Activated CD8-positive, alpha-beta T cell treated with anti-CD3 and anti-CD28 coated beads, Interleukin-2, amount 10 ng/mL, durations not matched to agents 7 days and 5 days (primary cell): ENCODE measurements at places on chromosomes 7 and 10. TPM values are rescaled to one million over a fixed set of nuclear protein-coding genes. Genes with fewer than 3 reads are reported as not detected.

- H3K36me3 ChIP-seq: no peaks in the 10 kb centered on the region
- H3K4me1 ChIP-seq: no peaks in the 10 kb centered on the region
- peaks cover 2% of the 10 kb centered on the region for H3K27me3 ChIP-seq
- no peak overlapping the region for H3K4me3 ChIP-seq
Measured at GRCh38 chr7:98119256-98119918, 12.7 kb downstream of the LMTK2 start.

DNA sequence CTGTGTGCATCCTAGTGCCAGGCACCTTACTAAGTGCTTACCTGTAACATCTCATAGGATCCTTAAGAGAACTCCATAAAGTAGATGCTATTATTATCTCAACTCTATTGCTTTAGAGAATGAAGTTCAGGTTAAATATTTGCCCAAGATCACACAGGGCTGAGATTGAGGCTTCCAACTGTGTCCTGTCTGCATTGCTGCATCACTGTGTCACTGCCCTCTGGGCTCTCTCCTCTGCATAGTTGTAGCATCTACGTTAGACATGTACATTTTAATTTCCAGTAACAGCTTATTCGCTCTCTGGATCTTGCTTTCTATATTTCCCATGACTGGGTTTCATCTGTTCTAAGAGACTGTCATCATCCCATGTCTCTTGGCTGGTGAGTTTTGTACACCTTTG, 63.6 kb upstream of the FZD8 start:
- H3K27me3 ChIP-seq: no peaks in the 10 kb centered on the region
- no peak overlapping the region for H3K4me3 ChIP-seq
- no peak overlapping the region for H3K27ac ChIP-seq
- H3K36me3 ChIP-seq: no peaks in the 10 kb centered on the region
- DNase-seq: no peak
- H3K4me1 ChIP-seq: no peaks in the 10 kb centered on the region

DNA sequence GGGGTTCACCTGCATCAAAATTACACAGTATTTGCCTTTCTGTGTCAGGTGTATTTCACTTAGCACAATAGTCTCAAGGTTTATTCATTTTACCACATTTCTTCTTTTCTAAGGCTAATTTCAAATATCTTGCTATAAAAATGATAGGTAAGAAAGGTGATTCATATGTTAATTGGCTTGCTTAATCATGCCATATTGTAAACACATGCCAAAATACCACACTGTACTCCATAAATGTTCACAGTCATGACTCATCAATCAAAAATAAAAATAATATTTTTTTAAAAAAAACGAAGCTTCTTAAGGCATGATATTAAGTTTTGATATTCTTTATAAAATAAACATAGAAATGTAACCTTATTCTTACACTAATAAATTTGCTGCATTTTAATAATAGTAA, 947.1 kb downstream of the GRM8 start:
- H3K36me3 ChIP-seq: no peaks in the 10 kb centered on the region
- H3K27ac ChIP-seq: no peak overlapping the region
- no peaks in the 10 kb centered on the region for H3K27me3 ChIP-seq

GPRIN2 gene
- not detected for total RNA-seq

BICC1 gene
- total RNA-seq: not detected

CALCR gene
- total RNA-seq: not detected

DNA sequence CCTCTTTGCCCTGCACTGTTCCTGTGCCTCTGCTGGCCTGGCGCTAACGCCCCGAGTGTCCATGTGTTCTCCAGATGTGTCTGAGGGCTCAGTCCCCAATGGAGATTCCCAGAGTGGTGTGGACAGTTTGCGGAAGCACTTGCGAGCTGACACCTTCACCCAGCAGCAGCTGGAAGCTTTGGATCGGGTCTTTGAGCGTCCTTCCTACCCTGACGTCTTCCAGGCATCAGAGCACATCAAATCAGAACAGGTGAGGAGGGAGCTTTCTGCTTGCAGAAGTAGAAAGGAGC, 60.9 kb downstream of the PAX2 start:
- no peak for DNase-seq
- H3K27me3 ChIP-seq: peaks cover 53% of the 10 kb centered on the region
- no peaks in the 10 kb centered on the region for H3K4me1 ChIP-seq
- H3K4me3 ChIP-seq: no peak overlapping the region
- H3K27ac ChIP-seq: no peak overlapping the region
- no peaks in the 10 kb centered on the region for H3K36me3 ChIP-seq

PTPRN2 gene
- 7.0 TPM for total RNA-seq

- H3K27ac ChIP-seq: no peak overlapping the region
- H3K4me3 ChIP-seq: no peak overlapping the region
- DNase-seq: no peak
- no peaks in the 10 kb centered on the region for H3K4me1 ChIP-seq
- H3K27me3 ChIP-seq: peaks cover 2% of the 10 kb centered on the region
Measured at GRCh38 chr7:54864663-54865062, 105.7 kb upstream of the SEC61G start.

ANKRD1 gene
- not detected for total RNA-seq

DNA sequence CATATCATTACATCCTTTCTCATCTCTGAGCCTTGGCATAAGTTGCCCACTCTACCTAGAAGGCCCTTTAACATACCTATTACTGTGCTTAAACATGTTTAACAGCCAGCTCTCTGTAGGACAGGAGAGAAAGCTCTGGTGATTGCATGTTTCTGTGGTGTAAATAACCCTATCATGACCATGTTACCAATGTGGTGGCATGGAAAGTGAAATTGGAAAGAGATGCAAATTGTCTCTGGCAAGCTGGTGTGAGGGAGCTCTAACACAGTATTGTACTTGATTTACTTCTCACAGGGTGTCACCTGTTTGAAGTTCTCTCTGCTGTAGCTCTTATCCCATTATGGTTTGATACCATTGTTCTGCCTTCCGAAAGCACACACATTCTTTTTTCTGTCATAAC, 231.8 kb upstream of the DKK1 start:
- no peak for DNase-seq
- no peaks in the 10 kb centered on the region for H3K27me3 ChIP-seq
- no peaks in the 10 kb centered on the region for H3K4me1 ChIP-seq
- no peak overlapping the region for H3K27ac ChIP-seq

LBX1 gene
- not detected for total RNA-seq

MALRD1 gene
- not detected for total RNA-seq

DNA sequence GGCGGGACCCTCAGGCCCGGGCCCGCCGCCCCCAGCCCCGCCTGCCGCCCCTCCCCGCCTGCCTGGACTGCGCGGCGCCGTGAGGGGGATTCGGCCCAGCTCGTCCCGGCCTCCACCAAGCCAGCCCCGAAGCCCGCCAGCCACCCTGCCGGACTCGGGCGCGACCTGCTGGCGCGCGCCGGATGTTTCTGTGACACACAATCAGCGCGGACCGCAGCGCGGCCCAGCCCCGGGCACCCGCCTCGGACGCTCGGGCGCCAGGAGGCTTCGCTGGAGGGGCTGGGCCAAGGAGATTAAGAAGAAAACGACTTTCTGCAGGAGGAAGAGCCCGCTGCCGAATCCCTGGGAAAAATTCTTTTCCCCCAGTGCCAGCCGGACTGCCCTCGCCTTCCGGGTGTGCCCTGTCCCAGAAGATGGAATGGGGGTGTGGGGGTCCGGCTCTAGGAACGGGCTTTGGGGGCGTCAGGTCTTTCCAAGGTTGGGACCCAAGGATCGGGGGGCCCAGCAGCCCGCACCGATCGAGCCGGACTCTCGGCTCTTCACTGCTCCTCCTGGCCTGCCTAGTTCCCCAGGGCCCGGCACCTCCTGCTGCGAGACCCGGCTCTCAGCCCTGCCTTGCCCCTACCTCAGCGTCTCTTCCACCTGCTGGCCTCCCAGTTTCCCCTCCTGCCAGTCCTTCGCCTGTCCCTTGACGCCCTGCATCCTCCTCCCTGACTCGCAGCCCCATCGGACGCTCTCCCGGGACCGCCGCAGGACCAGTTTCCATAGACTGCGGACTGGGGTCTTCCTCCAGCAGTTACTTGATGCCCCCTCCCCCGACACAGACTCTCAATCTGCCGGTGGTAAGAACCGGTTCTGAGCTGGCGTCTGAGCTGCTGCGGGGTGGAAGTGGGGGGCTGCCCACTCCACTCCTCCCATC, 82.7 kb downstream of the PAX2 start:
- no peak overlapping the region for H3K27ac ChIP-seq
- H3K27me3 ChIP-seq: peaks cover 82% of the 10 kb centered on the region
- no peaks in the 10 kb centered on the region for H3K36me3 ChIP-seq
- peak overlapping the region; percentile 66 for H3K4me3 ChIP-seq

WNT16 gene
- not detected for total RNA-seq

DNA sequence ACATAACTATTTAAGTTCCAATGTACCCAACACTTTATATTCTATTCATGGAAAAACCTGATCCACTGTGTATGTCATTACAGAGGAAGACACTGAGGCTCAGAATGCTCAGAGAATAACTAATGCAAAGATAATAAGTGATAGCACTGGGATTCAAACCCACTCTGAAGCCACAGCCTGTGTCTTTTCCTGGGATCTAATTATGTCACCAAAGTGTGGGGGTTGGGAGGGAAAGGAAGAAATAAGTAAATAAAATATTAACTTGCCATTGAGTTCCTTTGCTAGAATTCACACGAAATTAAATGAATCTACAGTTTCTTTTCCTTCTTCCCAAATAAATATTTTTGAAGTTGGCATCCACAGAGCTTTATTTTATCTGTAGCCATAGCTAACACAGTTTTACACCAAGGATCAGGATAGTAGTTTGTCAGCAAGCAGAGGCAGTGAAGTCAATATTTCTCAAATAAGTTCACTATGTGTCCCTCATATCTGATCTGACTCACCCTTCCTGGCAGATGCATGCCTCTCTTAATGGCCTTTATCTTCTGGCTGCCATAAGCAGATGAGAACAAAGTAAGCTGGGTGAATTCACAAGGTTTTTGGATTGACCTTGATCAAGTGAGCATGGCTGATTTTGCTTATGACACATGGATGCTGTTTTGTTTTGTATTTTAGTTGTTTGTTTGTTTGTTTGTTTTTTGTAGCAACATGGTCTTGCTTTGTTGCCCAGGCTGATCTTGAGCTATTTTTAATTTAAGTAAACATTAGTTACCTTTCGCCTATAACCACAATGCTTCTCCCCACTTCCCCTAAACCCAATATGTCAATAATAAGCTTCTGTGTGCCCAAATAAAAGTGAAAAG, 6.3 kb downstream of the RAPGEF5 start:
- no peak overlapping the region for H3K27ac ChIP-seq
- H3K4me3 ChIP-seq: no peak overlapping the region
- H3K4me1 ChIP-seq: no peaks in the 10 kb centered on the region
- no peaks in the 10 kb centered on the region for H3K36me3 ChIP-seq

DNA sequence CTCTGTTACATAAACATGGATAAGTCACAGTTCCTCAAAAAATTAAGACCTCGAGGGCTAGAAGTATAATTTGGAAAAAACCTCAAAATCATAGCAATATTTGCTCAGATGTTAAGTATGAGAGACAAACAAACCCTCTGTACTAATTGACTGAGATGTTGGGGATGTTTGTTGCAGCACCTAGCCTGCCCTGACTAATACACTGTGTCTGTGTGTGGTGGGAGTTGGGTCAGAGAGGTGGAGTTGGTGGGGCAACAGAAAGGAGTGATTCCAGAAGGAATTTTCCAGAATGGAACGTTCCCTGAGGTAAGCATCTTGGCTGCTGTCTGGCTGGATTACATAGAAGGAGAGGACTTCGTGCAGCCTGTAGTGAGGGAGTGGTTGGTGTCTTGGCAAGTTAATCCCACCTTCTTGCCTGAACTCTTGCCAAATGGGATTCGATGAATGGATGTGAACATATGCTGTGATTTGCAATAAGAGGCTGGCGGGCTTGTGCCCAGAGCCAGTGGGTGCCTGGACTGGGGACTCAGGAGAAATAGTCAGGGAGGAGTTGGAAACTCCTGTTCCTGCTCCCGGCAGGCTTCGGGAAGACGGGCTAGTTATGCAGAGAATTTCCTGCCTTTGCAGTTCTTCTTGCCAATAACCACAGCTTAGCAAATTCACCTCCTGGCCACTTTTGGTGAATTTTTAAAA, 9.3 kb upstream of the FAM180A start:
- H3K27me3 ChIP-seq: peaks cover 16% of the 10 kb centered on the region
- no peak overlapping the region for H3K27ac ChIP-seq
- H3K4me1 ChIP-seq: no peaks in the 10 kb centered on the region
- H3K4me3 ChIP-seq: no peak overlapping the region

SLC18A3 gene
- not detected for total RNA-seq

NEUROG3 gene
- total RNA-seq: not detected

- H3K27me3 ChIP-seq: no peaks in the 10 kb centered on the region
- H3K4me1 ChIP-seq: no peaks in the 10 kb centered on the region
- no peak overlapping the region for H3K4me3 ChIP-seq
- H3K27ac ChIP-seq: no peak overlapping the region
- no peak for DNase-seq
Measured at GRCh38 chr10:51214207-51215196, 140.2 kb downstream of the PRKG1 start.

SLC26A5 gene
- total RNA-seq: not detected

- no peaks in the 10 kb centered on the region for H3K36me3 ChIP-seq
- no peak overlapping the region for H3K4me3 ChIP-seq
- no peak overlapping the region for H3K27ac ChIP-seq
Measured at GRCh38 chr10:94104316-94105000, 110.7 kb downstream of the PLCE1 start.

BET1 gene
- 15.9 TPM for total RNA-seq

DNA sequence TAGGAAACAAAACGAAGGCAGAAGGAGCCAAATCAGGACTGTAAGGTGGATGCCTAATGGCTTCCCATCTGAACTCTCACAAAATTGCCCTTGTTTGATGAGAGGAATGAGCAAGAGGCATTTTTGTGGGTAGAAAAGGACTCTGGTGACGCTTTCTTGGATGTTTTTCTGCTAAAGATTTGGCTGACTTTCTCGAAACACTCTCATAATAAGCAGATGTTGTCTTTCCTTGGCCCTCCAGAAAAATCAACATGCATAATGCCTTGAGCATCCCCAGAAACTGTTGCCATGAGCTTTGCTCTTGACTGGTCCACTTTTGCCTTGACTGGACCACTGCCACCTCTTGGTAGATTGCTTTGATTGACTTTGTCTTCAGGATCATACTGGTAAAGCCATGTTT, 13.5 kb downstream of the PTPN12 start:
- no peak overlapping the region for H3K27ac ChIP-seq
- H3K36me3 ChIP-seq: no peaks in the 10 kb centered on the region
- H3K4me3 ChIP-seq: no peak overlapping the region
- DNase-seq: no peak
- H3K4me1 ChIP-seq: peaks cover 3% of the 10 kb centered on the region

EGR2 gene
- total RNA-seq: 0.50 TPM

DNA sequence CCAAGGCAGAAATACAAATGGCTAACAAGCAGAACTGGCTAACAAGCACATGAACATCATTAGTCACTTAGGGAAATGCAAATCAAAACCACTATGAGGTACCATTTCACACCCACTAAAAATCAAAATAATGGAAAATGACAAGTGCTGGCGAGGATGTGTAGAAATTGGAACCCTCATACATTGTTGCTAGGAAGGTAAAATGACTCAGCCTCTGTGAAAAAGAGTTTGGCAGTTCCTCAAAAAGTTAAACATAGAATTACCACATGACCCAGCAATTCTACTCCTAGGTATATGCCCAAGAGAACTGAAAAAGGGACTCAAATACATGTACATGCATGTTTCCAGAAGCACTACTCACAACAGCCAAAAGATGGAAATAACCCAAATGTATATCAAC, 52.8 kb upstream of the ANAPC16 start:
- no peaks in the 10 kb centered on the region for H3K27me3 ChIP-seq
- H3K27ac ChIP-seq: no peak overlapping the region
- H3K4me3 ChIP-seq: no peak overlapping the region
- DNase-seq: no peak

GRCh38 chr10:68595513-68595912, 35.4 kb downstream of the TET1 start:
- H3K4me1 ChIP-seq: peaks cover 13% of the 10 kb centered on the region
- H3K4me3 ChIP-seq: no peak overlapping the region
- no peaks in the 10 kb centered on the region for H3K27me3 ChIP-seq
- DNase-seq: no peak

CDC14C gene
- total RNA-seq: not detected

- H3K27ac ChIP-seq: no peak overlapping the region
- DNase-seq: no peak
- H3K4me3 ChIP-seq: no peak overlapping the region
Measured at GRCh38 chr7:29977886-29978651, 11.5 kb downstream of the SCRN1 start.
